Midbrain (tissue), 1 donor: ENCODE measurements at places on chromosomes 11 and 22.

DNA sequence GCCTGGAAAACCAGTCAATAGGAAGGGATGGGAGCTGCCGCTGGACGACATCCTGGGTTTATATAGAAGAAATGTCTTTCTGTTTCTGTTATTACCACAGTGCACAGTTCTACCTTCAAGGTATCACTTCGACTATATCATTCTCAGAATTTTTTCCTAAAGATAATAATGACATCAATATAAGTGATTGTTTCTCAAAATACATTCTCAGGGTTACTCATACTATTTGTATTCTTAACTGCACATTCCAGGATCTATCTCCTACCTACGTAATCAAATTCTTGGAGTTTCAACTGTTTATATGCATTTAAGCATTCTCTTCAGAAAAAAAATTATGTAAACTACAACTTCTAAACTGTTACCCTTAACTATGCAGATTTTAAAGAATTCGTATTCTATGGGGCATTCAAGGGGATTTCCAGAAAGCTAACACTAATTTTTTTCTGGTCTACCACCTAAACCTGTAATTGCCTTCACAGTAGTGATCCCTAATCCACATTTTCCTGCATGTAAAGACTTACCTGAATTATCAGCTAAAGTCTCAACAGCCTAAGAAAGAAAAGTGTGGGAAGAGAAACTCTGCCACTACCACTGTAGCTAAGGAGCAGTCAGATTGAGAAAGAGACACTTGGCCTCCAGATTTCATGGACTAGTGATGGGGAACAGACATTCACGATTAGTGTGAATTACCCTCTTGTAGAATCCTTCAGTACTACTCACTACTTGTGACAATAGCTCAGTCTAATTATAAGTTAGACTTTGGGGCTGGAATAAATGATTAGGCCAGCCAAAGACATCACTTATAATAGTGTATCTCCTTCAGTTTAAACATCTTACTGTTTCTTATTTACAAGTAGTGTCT is at the start of gene OR51B5:
OR51B5 (minus strand) TSS at position 51 of the 862 bp plus-strand sequence; CDS start at position 51, 0 bp downstream.
- no peak for DNase-seq

DNA sequence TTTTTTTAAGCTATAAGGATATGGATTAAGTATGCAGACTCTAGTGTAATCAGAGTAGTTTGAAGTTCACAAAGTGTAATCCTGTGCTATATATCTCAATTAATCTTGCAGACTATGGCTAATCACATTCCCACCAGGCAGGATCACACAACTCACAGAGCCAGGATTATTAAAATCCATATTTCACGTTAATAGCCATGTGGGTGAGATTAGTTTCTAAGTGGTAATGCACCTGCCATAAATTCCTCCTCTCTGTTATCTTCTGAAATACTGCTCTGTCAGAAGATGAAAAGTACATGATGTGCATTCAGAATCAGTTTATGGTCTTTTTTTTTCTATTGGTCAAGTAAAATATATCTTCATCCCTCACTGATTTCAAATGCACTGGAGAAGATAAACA is 686.1 kb downstream of the CNTN5 start:
- DNase-seq: no peak

DNA sequence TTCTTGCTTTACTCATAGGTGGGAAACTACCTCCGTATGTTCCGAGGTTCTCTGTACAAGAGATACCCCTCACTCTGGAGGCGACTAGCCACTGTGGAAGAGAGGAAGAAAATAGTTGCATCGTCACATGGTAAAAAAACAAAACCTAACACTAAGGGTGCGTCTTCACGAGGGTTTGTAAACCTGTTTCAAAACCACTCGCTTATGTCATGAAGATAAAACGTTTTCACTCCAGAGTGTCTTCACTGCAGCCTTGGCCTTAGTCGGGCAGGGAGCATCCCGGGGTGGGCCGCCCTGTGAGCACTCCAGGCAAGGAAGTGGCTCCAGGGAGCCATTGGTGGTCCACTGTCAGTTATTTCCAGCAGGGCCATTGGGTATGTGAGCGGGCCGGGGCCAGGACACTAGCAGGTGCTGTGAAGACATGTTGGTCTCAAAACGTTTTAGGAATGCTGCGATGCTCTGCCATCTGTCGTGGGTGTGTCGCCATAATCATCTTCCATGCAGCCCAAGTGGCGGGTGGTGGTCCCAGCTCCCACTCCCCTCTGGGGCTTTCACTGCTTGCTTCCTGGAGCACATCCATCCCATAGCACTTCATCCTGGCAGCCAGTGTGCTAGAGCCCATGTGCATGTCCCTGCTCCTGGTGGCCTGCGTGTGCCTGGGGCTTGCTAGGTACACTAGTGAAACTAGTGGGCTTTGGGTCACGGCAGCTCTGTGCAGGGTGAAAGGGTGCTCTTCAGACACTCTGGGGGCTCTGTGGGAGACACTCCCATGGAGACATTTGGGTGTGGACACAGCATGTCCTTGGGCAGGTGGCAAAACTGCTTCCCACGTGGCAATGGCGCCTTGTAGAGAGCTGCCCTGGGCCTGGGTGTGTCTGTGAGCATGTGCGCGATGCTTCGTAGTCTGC is 5.2 kb downstream of the SMARCB1 start:
- DNase-seq: no peak

- no peak for DNase-seq
Observed at GRCh38 chr22:40405178-40406062, 35.0 kb downstream of the SGSM3 start.

GRCh38 chr22:35498026-35498800 is 42.4 kb upstream of the RASD2 start:
- no peak for DNase-seq

- DNase-seq: no peak
Observed at GRCh38 chr11:316031-316701, 2.3 kb downstream of the IFITM1 start.

DNA sequence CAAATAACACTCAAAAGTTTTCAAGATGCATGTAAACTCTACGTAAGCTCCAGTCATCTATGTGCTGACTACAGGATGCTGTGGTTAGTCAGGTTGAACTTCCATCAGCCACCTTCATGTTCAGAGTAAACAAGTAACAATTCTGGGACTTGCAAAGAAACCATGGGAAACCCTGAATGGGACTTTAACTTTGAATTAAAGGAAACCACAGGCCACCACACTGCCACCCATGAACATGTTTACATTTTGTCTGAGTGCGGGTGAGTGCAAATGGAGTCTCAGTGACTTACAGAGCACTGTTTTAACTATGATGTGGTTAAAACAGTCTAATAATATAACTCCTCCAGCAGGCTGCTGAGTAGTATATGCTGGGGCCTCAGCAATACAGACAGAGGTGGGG is 12.9 kb upstream of the SYTL2 start:
- no peak for DNase-seq
